ENCODE measurements at places on chromosomes 2 and 18.

GRCh38 chr18:61664419-61665084 lies 228.3 kb downstream of the RNF152 start:
- DNase-seq = no peak

DNA sequence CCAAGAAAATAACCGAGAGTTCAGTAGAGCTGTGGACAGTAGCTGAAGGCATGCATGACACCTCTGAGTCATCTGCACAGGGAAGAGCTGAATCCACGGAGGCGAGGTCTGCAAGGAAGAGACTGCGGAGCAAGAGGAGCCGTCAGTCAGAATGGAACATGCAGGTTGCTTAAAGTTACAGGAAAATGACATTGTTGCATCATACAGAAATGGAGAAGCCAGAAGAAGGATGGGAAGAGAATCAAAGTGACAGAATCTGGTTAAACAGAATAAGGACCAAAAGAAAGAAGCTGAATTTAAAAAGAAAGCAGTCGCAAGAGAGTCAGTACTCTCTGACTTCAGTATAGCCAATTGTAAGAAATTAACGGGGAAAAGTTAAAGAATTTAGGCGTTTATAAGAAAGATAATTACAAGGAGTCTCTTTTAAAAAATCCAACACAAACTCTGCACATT lies 533.8 kb downstream of the ADCYAP1 start:
- no peak for DNase-seq

- DNase-seq = no peak
These were observed 132.1 kb downstream of the TCF4 start for GRCh38 chr18:55455938-55456337.

GRCh38 chr2:52874466-52875106 lies 893.0 kb upstream of the CHAC2 start:
- DNase-seq = no peak

- peak; percentile 34 for DNase-seq
These were observed 10.4 kb downstream of the FIGLA start for GRCh38 chr2:70779911-70780545.

DNA sequence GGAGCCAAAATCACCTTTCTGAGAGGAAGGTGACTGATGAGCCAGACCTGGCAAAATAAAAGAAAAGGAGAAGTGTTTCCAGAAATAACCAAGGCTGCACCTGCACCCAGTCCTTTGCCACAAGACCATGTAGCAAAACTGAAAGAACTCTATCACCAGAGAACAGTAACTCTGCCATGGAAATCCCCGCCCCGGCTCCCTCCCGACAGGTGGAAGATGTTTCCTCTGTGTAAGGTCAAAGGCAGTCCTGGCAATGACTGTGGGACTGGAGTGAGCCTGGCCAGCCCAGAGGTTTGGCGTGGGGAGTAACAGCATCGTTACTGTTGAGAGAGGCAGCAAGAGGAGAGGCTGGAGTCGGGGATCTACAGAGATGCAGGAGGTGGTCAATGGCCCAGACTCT lies 42.3 kb downstream of the SPRED2 start:
- no peak for DNase-seq

- DNase-seq = no peak
These were observed 352.9 kb upstream of the NETO1 start for GRCh38 chr18:73220663-73221062.

- DNase-seq = peak; percentile 52
These were observed 56.6 kb downstream of the CLHC1 start for GRCh38 chr2:55175254-55176093.

- no peak for DNase-seq
These were observed 127.2 kb upstream of the PPP1CB start for GRCh38 chr2:28624436-28624792.

DNA sequence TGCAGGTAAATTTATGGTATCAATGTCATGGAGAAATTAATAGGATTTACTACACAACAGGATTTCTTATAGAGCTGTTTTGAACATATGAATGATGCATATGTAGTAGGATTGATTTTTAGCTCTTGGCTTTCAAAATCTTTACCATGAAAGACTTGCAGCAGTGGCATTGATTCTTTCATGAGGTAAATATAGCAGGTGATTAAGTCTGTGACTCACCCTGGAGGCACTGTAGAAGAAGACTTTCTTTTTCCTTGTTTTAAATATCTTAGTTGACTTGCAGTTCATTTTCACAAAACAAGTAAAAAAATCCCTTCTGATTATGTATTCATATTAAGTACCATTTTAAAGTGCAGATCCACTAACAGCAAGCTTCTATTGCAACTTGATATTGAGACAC lies 463.0 kb downstream of the FBXO15 start:
- no peak for DNase-seq

DNA sequence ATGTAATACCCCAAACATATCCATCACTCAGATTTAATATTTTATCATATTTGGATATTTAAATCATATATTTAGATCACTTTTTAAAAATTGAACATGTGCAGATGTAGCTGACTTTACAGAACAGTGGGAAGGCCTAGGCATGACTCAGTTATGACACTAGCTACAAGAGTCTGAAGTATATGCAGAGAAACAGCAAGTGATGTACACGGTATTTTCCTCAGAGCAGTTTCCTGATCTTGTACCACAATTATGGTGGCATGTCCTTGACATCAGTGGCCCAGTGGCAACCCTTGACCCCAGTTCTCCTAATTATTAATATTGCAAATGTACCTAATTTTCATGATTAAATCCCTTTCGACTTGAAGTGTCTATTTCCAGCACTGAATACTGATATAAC lies 28.2 kb downstream of the CDKL4 start:
- no peak for DNase-seq

DNA sequence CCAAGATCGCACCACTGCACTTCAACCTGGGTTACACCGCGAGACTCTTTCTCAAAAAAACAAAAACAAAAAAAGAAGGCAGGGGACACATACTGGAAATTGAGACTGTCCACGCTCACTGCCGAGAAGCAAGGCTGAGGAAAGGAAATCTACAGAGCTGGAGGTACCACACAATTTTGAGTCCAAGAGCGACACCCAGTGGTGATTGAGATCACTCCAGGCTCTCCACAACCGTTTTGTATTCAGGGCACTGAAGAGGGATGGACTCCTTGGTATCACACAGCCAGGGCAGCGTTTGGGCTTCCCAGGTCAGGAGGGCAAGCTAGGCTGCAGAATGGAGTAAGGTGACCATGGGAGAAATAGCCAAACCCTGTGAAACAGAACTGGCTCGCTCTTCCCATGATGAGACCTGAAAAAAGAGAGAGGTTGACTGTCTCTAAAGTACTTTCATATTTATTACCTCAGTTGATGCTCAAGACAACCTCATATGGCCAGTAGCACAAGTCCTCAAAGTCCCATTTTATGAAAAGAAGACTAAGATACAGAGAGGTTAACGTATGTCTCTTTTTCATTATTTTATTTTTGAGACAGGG lies 74.5 kb upstream of the YPEL5 start:
- peak; percentile 42 for DNase-seq

DNA sequence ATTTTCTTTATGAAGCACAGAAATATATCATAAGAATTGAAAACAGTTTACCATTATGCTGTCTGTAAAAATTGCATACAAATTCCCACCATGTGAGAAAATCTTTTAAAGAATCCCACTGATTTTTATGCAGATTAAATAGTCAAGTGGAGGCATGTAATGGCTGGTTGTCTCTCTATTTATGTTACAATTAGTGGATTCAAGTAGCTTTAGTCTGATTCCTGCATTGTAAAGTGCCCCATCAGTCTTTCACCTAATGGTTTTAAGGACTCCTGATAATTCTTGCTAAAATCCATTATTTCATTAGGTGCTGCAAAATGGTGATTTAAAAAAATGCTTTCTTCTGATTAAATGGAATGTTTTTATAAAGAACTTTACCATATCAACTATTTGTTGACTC lies 148.4 kb upstream of the MYO3B start:
- DNase-seq = no peak

- DNase-seq = peak; percentile 50
These were observed 192.0 kb downstream of the MTX2 start for GRCh38 chr2:176461098-176461808.

DNA sequence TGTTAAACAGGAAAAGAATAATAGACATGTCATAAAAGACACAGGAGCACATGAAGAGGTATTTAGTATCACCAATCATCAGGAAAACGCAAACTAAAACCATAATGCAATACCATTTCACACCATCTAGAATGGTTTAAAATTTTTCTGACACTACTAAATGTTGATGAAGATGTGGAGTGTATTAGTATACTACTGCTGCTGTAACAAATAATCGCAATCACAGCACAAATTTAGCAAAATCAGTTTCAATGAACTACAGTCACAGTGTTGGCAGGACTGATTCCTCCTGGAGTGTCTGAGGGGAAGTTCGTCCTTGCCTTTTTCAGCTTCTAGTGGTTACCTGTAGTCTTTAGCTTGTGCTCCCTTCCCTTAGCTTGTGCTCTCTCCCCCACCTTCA lies 24.1 kb downstream of the SMAD2 start:
- DNase-seq = no peak

- no peak for DNase-seq
These were observed 43.1 kb upstream of the SELENOI start for GRCh38 chr2:26302846-26303245.

DNA sequence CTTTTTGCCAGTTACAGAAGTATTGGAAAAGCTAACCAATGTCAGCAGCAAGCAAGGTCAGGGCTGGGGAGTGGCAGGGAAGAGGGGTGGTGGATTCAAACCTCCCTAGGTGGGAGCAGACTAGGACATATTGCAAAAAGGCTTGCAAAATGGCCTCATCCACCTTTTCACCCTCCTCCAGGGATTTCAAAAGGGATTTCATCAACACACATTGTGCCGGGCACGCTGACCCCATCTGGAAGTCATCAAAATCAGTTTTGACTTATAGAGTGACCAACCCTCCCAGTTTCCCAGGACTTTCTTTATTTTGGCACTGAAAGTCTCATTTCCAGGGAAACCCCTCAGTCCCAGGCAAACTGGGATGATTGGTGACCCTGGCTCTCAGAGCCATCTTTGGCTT lies 94.7 kb downstream of the BIN1 start:
- no peak for DNase-seq

- DNase-seq = no peak
These were observed 4.5 kb downstream of the ITM2C start for GRCh38 chr2:230868947-230869913.

GRCh38 chr18:78727877-78728783 lies 251.5 kb upstream of the SALL3 start:
- no peak for DNase-seq
